GM23338 (cell line): ENCODE measurements at places on chromosomes 13 and 19.

DNA sequence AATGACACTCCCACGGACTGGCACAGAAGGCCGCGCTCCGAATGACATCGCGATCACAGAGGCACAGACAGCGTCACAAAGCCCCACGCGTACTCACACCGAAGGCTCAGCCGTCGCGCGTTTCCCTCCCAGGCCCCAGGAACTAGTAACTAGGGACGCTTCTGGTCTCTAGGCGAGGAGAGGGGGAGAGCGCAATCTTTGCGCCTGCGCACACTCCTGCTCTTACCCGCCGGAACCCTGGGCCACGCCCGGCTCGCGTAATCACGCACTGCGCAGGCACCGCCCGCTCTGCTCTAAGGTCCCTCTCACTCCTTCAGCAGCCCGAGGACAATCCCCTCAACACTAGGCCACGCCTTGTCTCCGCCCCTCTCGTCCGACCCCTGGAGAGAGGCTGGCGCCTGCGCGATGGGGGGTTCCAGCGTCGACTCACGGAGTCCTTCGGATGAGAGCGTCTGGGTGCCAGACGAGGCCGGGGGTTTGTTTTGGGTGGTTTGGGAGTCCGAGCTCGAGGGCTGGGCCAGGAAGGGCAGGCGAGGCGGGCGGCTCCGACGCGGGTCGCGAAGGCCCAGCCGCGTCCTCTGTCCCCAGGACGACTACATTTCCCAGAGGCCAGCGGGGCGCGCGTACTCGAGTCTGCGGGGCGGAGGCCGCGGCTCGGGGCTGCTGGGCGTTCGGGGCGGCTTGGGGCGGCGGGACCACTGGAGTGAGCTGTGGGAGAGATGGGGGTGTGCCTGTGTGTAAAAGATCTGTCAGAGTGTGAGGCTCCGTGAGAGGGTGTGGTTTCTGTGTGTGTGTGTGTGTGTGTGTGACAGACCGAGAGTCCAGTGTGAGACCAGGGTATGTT lies at the start of gene ZNF471:
TSS of gene ZNF471 (plus strand) at position 410 of the 844 bp plus-strand sequence. CDS start 3,717 bp downstream, outside the sequence.
- peak; percentile 98 for DNase-seq

- peak; percentile 66 for DNase-seq
Measured at GRCh38 chr19:17326595-17326966, 8.1 kb downstream of the ANO8 start.

- DNase-seq = no peak
Measured at GRCh38 chr19:30401956-30402355, 29.8 kb downstream of the ZNF536 start.

DNA sequence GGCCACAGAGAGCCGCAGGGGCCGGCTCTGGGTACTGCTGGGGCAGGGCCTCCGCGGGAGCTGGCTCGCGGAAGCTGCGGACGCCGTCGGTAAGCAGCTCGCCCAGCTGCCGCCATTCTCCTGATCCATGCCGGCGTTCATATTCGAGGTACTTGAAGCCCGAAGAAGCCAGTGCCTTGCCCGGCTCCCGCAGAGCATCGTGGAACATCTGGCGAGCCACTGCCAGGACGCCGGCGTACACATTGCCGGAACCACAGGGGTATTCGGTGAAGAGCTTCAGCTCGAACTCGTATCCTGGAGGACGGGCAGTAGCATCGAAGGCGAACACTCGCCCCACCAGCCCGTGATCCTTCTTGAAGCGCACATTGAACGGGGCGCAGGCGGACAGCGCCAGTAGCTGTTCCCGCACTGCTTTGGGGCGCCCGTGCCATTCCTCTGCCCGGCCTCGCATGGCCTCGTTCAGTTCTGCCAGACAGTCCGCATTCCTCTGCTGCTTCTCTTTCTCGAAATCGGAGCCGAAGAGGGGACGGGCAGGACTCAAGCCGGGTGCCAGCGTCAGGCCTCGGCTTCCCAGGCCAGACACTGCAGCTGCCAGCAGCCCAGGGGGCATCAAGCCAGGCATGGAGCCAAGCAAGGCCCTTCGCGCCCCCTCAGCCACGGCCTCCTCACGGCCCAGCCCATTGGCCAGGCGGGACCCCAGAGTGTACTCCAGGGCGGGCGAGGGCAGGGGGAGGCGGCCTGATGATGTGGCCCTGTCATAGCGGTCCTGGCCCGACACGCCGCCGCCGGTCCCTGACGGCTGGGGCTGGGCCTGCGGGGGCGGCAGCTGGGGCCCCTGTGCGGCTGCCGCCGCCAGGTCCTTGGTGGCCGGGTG lies 1.0 kb downstream of the IRF2BP1 start:
- DNase-seq = peak; percentile 56

GRCh38 chr19:1384085-1384462 lies 367 bp downstream of the NDUFS7 start:
- DNase-seq = no peak

- no peak for DNase-seq
Measured at GRCh38 chr13:27679396-27679795, 57.7 kb downstream of the POLR1D start.

GRCh38 chr13:47999973-48000372 lies 1.1 kb downstream of the SUCLA2 start:
- no peak for DNase-seq

- peak; percentile 25 for DNase-seq
Measured at GRCh38 chr19:44748426-44749254, at the start of gene BCL3. Gene BCL3 (plus strand): TSS chr19:44748708. CDS start chr19:44748791, 83 bp downstream.

- DNase-seq = no peak
Measured at GRCh38 chr19:3527238-3527910, 11.6 kb upstream of the TEKTIP1 start.
